RCC 7860 (cell line): ENCODE measurements at places on chromosomes 4 and X.

GRCh38 chr4:92334716-92335350 lies 31.1 kb downstream of the GRID2 start:
- no peak for DNase-seq

DNA sequence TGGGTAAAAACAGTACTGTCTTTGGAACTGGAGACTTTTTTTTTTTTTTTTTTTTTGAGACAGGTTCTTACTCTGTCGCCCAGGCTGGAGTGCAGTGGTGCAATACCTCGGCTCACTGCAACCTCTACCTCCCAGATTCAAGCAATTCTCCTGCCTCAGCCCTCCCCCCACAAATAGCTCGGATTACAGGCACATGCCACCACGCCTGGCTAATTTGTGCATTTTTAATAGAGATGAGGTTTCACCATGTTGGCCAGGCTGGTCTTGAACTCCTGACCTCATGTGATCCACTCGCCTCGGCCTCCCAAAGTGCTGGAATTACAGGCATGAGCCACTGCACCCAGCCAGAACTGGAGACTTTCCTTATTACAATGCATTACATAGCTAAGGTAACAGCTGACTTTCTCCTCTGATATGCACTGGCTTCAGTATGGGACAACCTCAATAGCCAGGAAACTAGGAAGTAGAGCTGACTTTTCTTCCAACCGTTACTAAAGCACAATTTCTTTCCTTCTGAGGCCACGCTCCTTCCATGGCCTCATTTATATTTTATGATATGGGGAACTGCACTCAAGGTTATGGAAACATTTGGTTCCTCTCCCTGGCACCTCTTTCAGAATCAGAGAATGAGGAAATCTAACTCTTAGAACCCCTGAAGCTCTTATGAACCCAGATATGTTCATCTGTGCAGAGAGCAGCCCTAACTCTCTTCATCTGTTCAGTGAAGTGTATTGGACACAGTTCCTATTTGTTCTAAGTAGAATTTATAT lies 53.5 kb upstream of the FAM9B start:
- DNase-seq, result no peak

- no peak for DNase-seq
These were observed 18.9 kb downstream of the FGF13 start for GRCh38 chrX:138692591-138692990.

- no peak for DNase-seq
These were observed 1.8 kb upstream of the TCEANC start for GRCh38 chrX:13651150-13651549.

DNA sequence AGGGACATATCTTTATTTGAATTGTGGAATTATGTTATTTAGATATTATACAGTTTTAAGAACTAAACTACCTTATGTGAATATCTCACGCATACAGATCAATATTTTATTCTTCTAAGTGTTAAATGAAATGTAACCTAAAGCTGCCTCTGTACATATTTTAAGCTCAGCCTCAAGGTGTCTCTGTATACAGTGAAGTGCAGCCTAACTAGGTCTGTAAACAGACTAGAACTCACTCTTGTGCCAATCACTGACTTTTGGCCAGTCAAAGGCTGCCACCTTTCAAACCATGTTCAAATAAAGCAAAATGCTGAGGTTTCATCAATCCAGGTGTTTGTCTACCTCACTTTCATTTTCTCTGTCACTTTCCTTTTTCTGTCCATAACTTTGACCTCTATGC lies 1074.5 kb upstream of the PRKX start:
- DNase-seq, result no peak

DNA sequence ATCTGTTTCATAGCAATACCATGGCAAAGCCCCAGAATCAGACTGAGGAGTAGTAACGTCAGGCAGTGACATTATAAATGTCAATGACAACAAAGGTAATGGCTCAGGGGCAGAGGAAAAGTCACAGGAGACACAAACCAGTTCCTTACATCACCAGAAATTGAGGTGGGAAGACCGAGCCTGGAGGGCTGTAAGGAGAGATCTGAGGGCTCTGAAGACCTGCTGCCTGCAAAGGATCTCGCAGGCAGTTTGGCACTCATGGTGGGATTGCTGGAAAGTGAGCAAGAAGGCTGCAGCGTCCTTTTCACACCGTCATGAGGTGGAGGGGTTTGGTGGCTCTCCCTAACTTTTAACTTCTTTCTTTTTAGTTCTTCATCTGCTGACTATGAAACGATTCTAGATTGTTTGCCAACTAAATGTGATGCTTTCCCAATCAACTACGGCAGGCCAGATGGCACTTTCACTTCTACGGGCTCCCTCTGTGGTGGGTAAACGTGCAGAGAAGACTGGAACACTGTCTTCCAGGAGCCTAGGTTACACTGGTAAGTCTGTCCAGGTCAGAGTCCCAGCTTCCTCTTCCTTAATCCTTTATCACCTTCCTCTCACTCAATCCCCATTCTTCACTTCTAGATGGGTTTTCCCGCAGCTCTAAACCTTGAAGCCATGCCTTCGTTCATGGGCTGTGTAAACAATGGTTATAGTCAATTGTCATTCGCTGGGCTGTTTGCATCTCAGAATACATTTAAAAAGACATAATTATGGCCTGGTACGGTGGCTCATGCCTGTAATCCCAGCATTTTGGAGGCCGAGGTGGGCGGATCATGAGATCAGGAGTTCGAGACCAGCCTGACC lies 58.2 kb downstream of the TBC1D9 start:
- DNase-seq, result no peak

GRCh38 chr4:144509088-144510015 lies 136.6 kb upstream of the HHIP start:
- no peak for DNase-seq

DNA sequence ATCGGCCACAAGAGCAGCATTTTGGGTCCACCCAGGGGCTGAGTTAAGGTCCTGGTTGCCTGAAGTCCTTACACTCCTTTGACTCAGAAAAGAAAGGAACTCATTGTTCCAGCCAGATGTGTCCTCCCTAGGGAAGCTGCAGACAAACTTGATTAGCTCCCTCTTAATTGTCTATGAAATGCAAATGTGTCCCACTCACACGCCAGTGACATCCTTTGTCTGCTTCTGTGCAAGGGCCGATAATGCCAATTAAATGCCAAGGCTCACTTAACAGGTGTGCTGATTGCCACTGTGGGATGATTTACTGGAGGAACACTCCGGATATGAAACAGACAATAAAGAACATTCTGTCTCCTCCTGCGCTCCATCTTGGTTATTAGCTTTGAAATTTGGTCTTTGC lies 332.9 kb upstream of the CPEB2 start:
- DNase-seq, result no peak

DNA sequence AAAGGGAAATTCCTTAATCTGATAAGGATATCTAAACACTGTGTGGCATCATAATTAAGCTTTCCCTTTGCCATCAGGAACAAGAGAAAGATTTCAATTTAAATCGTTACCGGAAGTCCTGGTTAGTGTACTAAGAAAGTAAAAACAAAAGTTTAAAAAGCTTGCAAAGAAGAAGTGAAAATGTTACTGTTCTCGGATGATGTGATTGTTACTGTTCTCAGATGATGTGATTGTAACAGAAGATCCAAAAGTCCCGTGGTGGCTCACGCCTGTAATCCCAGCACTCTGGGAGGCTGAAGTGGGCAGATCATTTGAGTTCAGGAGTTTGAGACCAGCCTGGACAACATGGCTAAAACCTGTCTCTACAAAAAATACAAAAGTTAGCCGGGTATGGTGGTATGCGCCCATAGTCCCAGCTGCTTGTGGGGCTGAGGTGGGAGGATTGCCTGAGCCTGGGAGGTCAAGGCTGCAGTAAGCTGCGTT lies 62.5 kb downstream of the RGS12 start:
- no peak for DNase-seq

DNA sequence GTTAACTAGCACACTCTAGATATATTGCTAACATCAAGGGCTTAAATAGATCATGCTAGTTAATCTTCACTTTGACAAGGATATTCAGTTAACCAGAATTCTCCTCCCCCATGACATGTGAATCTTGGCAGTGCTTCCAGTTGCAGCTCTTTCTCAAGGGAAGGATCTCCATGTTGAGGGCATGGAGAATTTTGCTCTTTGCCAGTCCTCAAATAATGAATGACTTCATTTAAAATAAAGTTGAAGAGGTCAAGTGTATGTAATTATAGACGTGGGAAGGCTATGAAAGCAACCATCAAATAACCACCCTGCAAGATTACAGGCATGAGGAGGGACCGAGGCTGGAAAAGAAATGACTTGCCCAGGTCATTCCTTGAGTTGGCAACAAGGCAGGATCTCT lies 87.3 kb upstream of the CPEB2 start:
- DNase-seq, result no peak

DNA sequence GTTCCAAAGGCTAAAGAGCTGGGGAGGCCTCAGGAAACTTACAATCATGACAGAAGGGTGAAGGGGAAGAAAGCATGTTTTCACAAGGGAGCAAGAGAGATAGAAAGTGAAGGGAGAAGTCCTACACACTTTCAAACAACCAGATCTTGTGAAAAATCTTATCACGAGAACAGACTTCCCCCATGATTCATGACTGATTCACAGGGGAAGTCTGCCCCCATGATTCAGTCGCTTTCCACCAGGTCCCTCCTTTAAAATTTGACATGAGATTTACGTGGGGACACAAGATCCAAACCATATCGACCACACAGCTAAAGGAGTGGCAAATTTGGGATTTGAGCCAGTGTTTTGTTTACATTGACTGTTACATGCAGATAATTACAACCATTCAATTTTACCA lies 971.1 kb upstream of the HS3ST1 start:
- DNase-seq, result no peak

GRCh38 chr4:13577660-13578059 lies 33.4 kb upstream of the NKX3-2 start:
- DNase-seq, result no peak

GRCh38 chrX:134717698-134718097 lies 59.4 kb upstream of the PLAC1 start:
- DNase-seq, result no peak

DNA sequence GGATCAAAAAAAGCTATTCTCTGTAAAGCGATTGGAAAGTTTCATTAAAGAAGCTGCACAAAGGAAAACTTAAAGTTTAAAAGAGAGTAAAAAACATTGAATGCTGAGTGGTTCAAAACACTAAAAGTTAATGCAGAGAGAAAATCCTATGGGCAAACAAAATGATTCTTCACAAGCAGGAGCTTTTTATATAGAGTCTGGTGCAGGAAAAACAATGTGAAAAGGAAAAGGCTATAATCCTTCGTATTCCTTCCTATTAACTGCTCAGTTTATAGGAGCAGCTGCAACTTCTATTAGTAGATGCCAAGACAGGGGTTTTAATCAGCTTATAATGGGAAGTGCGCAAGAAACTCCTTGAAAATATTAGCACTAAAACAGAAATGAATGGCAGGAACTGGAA lies 100.7 kb downstream of the PDGFC start:
- DNase-seq, result no peak

DNA sequence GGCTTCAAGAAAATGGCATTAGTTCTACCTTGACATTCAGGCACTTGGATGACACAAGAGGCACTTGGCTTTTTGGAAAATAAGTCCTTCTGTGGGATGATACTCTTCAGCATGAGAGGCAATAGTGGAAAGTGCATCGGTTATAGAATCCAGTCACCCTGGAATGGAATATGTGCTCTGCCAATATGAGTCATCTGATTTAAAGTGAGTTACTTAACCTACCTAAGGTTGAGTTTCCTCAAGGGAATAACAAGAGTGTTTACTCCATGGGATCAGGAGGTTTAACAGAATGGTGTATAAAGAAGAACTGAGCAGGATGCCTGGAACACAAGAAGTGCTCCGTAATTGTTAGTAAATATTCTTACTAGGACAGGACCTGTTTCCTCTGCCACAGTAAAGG lies 10.7 kb downstream of the SLC39A8 start:
- DNase-seq, result no peak

DNA sequence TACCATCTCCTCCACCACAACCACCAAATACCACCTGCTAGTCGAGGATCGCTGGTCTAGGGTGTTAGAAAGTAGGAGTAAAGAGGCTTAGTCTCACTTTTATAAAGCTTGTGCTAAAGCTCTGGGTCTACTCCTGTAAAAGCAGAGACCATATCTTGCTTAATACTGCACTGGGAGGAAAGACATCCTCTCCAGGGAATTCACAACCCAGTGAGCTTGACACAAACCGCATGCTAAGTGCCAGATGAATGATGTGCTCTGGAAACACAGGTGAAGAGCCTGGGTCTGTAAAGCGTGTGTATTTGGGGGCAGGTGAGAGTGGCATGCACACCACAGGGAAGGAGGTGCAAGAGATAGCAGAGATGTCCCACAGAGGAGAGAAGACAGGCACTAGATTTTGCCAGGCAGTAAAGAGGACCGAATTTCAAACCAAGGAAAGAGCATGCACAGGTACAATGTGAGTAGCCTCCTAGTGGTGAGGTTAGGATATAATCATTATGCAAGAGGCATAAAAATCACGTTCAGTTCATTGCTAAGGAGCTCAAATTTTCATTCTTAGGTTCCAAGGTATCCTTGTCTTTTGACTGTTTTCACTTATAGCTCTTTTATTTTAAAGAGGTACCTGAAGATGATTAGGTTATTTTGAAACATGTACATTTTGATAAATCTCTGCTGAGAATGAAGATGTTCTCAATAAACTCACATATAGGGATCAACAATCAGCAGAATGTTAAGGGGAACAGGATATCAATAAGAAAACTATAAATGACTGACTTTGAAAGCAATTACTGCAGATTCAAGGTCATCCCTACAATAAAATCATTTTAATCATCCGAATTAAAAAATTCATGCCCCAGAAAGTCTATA lies 20.7 kb downstream of the TAPT1 start:
- DNase-seq, result peak; percentile 36

DNA sequence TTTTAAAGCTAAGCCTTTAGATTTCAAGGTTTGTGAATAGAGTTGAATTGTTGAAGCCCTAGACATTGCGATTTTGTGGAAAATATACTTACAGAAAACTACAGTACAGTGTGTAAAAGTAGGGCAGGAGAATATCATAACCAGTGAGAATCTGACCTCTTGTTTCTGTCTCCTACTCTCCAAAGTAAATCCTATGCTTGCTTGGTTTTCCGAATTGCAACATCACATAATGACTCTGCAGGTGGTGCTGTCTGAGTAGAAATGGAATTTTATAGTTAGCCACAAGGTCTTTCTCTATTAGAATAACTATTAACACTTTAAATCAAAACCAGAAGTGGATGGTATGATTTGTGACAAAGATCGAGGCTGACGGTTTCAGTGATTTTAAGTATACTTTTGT lies 505.6 kb downstream of the RAPGEF2 start:
- no peak for DNase-seq

DNA sequence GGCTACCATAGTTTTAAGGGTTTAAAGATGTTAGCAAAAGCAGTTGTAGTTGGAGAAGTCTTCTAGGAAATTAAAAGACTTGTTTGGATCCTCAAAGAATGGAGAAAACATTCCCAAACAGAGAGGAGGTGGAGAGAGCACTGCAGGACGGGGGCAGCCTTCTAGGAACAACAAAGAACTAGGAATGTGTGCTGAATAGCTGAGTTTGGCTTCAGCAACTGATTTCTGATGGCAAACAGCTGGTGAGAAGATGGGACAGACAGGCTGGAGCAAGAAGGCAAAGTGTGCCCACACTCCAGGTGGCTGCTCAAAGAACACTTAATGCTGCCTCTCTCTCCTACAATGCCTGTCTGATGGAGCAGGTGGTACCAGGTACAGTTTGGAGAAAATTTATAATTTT lies 1331.1 kb downstream of the ADGRL3 start:
- no peak for DNase-seq

- DNase-seq, result no peak
These were observed 28.9 kb upstream of the FRMPD3 start for GRCh38 chrX:107420571-107420970.
